ENCODE measurements at places on chromosomes 3 and 15.

DNA sequence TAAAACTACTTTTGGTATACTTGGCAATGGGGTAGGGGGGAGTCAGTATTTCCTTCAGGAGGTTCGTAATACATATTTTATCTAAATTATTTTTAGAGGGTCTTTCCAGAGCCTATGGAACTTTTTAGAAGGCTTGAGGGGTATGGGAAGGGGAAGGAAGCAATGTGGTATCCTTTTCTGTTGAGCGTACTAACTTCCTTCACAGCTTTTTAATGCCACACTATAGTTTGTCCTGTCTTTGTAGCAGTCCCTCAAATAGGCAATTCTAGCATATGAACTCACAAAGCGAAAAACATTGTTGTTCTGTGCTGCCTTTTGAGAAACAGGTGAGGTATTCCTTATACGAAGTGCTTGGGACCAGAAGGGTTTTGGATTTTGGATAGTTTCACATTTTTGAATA is 22.3 kb upstream of the P2RY13 start:
- DNase-seq = no peak

DNA sequence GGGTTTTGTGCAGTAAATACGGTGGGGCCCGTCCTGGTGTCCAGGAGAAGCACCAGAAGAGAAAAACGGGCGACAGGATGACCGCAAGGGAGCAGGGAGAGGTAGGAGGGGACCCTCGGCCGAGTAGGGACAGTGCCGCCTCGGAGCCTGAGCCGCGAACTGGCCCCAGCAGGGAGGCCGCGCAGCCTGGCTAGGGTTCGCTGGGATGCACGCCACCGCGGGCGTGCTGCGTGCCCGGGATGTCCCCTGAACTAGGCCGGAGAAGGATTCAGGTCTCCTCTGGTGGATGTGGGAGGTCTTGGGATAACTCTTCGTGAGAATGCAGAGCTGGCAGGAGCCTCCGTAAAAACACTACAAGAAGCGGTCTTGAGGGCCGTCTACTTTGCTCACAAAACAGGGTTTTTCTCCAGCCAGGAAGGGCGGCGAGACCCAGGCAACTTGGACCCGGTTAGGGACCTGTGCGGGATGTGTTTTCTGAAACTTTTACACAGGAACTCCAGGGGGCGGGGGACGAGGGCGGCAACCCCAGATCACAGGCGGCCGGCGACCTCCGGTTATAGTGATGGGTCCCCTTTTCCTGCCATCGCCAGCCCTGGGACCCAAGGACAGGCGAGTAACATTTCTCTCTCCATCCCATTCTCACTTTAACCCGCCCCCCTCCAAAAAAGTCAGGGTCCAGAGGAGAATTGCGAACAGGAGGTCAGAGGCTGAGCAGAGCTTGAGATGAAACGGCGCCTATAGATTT is 35.5 kb downstream of the NR2F2 start:
- no peak for DNase-seq

DNA sequence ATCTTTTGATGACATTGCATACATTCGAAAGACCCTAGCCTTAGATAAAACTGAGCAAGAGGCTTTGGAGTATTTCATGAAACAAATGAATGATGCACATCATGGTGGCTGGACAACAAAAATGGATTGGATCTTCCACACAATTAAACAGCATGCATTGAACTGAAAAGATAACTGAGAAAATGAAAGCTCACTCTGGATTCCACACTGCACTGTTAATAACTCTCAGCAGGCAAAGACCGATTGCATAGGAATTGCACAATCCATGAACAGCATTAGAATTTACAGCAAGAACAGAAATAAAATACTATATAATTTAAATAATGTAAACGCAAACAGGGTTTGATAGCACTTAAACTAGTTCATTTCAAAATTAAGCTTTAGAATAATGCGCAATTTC is 16.7 kb downstream of the KCNMB3 start:
- no peak for DNase-seq

- DNase-seq = no peak
These were observed 27.5 kb downstream of the NR1I2 start for GRCh38 chr3:119809249-119810017.

DNA sequence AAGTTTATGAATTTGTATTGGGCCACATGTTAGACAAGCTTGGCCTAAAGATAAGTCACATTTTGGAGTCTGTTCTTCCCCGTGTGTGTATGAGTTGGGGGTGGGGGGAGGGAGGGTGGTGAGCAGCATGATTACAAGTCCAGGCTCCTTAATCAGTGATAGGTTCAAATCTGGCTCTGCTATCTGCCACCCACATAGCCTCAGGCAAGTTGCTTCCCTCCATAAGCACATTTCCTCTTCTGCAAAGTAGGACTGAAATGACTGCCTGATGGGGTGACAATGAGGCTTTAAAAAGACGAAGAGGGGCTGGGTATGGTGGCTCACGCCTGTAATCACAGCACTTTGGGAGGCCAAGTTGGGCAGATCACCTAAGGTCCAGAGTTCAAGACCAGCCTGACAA is 1.1 kb upstream of the SPATA12 start:
- DNase-seq = no peak

DNA sequence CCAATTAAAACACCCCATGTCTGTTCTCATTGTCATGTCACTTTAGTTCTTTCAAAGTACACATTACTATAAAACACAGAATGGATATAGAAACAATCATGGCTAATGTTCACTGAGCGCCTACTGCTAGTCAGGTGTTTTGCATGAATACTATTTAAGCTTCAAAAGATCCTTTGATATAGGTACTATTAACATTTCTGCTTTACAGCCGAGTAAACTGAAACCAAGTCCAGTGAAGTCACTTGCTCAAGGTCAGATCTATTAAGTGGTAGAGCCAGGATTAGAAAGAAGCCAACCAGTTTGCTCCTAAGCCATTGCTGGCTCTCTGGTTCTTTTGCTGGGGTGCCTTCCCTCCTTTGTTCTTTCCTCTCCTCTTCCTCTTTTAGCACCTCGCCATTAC is 32.4 kb upstream of the NMNAT3 start:
- no peak for DNase-seq

GRCh38 chr3:118809696-118810498 is 224.7 kb downstream of the IGSF11 start:
- DNase-seq = no peak

DNA sequence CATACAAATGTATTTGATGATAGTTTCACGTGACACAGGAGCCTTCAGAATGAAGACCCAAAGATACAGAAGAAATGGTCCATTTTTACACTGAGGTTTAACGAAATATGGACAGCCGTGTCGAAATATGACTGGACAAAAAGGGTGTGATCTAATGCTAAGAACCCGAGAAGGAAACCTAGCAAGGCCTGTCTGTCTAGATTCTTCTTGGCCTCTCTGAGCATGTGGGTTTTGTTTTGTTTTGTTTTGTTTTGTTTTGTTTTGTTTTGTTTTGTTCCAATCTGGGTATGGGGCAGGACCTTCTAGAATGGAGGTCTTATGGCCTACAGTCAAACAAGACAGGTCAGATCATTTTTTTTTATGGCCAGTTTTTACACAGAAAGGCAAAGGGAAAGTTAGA is 242.7 kb upstream of the STT3B start:
- DNase-seq = no peak

DNA sequence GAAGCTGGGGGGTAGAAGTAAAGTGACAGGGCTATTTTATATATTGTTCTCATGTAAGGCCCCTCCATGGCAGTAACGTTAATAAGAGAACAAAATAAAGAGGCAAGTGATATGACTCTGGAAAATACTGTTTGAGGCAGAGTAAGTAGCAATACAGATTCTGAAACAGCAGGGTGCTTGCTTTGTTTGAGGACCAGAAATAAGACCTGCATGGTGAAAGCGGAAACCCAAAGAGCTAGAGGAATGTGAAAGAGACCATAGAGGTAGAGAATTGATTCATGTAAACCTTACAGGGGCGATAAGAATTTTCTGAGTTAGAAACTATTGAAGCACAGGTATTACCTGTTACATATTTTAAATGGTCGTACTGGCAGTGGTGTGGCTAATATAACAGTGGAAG is 1517.1 kb downstream of the SI start:
- no peak for DNase-seq

DNA sequence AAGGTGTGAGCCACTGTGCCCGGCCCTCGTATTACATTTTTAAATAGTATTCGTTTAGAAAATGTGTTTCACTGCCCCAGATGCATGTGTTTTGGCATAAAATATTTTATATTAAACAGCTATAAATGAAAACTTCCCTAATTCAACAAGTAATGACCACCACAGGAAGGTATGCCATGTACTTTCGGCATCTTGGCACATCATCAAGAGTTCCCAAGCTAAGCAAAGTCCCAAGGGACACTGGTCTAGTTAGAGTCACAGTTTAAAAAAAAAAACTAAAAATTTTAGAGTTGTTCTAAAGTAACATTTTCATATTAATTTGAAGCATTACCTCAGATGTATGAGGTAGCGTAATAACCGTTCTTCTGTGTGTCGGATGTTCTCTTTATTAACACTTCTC is 15.6 kb upstream of the ARPP19 start:
- DNase-seq = no peak

- DNase-seq = no peak
These were observed 272.2 kb upstream of the NR2F2 start for GRCh38 chr15:96058103-96058851.

- no peak for DNase-seq
These were observed 33.7 kb upstream of the LIPC start for GRCh38 chr15:58398071-58398470.

DNA sequence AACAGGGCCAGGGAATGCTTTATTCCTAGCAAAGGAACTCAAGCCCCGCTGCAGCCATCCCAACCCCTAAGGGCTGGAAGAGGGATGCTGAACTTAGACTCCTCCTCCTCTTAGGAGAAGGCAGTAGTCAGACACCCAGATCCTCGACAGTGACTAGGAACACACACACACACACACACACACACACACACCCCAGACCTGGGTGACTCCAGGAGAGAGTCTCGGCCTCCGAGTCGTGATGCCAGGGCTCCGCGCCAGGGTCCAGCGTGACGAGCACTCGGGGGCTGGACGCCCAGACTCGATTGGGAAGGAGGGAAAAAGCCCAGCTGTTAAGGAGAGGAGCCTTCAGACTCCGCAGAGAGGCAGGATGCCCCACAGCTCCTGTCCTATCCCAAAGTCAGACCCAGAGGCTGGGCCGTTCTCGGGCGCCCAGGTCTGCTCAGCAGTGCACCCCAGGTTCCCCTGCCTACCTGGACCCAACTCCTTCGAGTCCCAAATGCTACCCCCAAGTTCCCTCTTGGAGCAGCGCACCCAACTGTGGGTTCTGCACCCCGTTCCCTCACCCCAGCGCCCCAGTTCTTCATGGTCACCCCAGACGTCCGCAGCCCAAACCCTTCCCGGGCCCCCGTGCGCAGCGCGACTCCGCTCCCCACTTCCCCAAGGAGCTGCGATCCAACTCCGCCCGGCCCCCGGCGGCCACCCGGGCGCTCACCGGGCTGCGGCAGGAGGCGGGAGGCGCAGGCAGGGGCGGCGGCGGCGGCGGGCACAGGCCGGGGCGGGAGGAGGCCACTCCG is 421 bp downstream of the BMF start:
- DNase-seq = no peak

DNA sequence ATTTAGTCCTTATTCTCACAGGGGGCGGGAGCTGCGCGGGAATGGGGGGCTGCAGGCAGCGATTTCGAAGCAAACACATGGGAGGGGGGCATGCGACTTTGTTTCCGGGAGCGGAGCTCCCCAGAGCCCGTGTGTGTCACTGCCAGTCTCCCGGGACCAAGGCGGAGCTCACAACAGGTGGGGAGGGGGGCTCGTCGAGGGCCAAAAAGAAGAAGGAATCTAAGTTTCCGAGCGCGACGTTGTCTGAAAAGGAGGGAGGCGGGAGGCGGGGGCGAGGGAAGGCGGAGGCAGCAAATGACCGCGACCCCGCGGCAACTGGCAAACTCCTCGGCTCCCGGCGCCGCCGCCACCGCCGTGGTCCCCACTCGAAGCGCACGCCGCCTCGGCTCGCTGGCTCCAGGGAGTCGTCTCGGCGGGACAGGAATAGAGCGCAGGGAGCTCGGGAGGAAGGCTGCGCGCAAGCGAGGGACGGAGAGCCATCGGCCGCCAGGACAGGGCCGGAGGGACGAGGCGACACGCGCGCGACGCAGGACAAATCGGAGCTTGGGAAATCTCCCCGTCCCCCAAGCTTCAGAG is 1.4 kb downstream of the FOXP1 start:
- peak; percentile 9 for DNase-seq

DNA sequence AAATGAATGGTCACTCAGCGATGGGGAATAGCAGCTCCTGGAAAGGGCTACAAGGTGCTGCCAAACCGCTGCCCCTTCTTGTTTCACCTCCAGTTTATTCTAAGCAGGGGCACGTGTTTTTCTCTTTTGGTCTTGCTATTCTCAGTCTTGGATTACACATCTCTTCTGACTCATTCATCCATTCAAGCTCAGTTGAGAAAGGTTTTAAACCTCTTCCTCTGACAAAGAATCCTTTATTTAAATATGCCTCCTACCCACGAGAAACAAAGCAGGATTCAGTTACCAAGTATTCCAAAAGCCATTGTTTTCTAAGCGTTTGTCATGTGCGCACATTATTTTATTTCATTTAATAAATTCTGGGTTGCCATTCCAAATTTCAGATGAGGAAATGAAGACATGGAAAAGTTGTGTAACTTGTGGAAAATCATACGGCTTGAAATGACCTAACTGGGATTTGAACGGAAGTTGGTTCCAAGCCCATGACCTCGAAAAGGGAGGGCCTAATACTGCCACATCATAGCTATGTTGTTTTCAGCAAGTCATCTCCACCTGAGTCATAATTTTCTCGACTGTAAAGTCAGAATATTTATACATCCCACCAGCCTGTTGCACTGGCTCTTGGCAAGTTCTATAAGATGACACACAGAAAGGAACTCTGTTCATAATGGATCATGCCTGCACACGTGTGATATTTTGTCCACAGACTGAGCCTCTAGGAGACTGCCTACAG is 292.0 kb upstream of the SLCO3A1 start:
- no peak for DNase-seq

DNA sequence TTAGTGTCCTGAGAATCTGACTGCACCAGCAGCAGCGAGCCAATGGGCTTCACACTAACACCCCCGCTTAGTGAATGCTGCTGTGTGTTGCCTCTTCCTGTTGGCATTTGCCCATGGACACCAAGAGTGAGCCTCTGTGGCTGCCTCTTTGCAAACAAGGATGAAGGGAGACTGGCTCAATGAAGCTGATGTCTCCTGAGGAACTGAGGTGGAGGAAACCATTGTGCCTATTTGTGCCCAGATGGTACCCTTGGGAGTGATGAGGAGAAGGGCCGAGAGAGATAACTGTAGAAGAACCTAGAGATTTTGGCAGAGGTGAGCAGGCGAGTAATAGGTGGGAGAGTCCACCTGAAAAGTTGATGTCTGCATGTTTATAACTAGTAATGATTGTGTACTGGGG is 51.2 kb downstream of the IL20RB start:
- no peak for DNase-seq

GRCh38 chr3:77530870-77531269 is 491.0 kb downstream of the ROBO2 start:
- no peak for DNase-seq

DNA sequence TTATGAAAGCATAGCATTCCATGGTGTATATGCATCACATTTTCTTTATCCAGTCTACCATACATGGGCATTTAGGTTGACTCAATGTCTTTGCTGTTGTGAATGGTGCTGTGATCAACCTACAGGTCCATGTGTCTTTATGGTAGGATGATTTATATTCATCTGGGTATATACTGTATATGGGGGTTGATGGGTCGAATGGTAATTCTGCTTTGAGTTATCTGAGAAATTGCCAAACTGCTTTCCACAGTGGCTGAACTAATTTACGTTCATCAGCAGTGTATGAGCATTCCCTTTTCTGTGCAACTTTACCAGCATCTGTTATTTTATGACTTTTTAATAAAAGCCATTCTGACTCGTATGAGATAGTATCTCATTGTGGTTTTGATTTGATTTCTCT is 662.4 kb upstream of the BCHE start:
- no peak for DNase-seq

GRCh38 chr3:119175872-119176756 is 2.7 kb downstream of the UPK1B start:
- DNase-seq = no peak
